Fibroblast of villous mesenchyme (primary cell): ENCODE measurements at places on chromosomes 3 and 15.

DNA sequence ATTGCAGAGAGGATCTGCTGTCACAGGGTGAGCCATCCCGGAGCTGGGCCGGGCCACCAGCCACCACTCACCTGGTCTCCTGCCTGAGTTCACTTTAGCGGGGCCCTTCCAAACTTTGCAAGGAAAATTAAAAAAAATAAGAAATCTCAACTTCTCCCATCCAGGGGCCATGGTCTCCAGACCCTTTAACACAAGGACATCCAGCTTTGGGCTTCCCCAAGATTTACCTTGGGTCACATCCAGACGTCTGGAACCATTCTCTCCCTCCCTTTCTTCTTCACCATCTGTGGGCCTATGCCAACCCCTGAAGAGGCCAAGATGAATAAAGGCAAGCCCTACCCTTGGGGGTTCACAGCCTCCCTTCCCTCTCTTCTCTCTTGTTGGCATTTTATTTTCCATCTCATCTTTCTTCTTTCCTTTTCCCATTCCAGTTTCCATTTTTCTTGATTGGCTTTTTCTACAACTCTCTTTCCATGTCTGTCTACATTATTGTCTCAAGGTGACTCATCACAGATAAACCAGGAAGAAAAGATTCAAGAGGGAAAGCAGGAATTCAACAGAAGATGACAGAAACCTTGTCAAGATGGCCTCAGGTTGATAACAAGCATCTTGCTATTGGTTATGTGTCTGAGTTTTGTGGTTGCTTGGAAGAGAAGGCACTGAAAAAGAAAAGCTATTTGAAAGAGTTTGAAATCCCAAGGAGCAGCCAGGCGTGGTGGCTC, 49.5 kb downstream of the ITGA11 start:
- no peak for DNase-seq

DNA sequence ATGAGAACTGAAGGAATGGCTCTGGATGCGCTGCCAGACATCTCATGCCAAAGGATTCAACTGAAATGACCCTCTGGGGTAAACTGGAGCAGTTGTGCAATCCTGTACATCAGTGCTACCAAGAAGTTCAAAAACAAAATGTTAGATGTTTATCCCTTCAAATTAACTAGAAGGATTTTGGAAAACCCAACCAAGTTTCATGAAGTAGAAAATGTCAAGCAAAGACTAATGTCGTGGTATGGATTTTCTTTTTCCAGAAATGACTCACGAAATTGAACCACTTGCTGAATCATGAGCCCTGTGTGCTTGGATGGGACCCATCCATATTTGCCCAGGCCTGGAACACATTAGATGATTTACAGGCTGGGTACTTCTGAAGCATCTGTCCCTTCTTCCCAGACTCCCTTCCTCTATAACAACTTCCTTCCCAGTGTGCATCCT, 101.6 kb downstream of the LRTM1 start:
- DNase-seq = no peak

GRCh38 chr15:55108858-55109518, 87.8 kb downstream of the RSL24D1 start:
- DNase-seq = peak; percentile 40

GRCh38 chr15:39936681-39937080, 2.8 kb downstream of the EIF2AK4 start:
- no peak for DNase-seq

DNA sequence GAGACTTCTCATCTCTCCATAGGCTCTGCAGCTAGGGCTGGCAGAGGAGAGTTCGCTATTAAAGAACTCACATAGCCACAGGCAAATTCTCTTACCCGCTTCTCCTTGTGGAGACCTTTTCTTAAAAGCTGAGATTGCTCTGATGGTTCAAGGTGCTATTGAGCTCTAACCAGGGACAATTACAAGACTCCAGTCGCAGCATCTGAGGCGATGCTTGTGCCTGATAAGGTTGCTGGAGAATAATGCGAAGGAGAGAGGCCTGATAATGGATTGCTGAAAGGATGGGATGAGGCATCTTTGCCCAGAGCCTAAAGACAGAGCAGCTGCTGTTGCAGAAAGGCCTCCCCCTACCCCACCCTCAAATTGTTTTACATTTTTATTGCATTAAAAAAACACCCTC, 244.5 kb upstream of the SOX14 start:
- DNase-seq = no peak

- DNase-seq = peak; percentile 77
Measured at GRCh38 chr3:37941608-37942508, 48.7 kb upstream of the VILL start.
